ENCODE measurements at places on chromosomes 7 and 10.

- no peak for DNase-seq
Measured at GRCh38 chr7:148581624-148582023, 8.9 kb upstream of the C7orf33 start.

GRCh38 chr7:25754751-25755150 lies 397.2 kb upstream of the NFE2L3 start:
- DNase-seq = no peak

DNA sequence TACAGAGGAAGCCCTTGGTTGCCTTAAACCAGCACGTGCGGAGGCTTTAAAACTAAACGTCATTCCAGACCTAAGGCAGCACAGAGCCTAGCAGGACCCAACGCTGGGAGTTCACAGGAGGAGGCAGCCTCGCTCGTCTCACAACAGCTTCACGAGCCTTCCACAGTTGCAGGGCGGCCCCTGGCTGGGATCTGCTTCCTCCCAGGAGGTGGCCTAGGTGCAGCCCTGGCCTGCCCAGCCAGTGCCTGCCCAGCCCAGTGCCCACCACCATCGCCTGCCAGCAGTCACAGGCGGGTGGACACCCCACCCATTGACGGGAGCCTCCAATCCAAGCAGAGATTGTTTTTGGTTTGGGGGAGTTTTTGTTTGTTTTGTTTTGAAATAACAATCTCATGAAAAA lies 96.5 kb downstream of the PTPRN2 start:
- DNase-seq = no peak

GRCh38 chr10:5628451-5629302 lies 37.7 kb downstream of the ASB13 start:
- no peak for DNase-seq

- DNase-seq = no peak
Measured at GRCh38 chr10:124916098-124916584, 25.8 kb upstream of the ZRANB1 start.

GRCh38 chr7:68122801-68123200 lies 1126.2 kb downstream of the TYW1 start:
- DNase-seq = no peak

All from 8988T (cell line).